DMS153 (cell line): ENCODE measurements at places on chromosomes 13 and 19.

- DNase-seq, result no peak
These were observed 19.2 kb downstream of the SBNO2 start for GRCh38 chr19:1154731-1155351.

DNA sequence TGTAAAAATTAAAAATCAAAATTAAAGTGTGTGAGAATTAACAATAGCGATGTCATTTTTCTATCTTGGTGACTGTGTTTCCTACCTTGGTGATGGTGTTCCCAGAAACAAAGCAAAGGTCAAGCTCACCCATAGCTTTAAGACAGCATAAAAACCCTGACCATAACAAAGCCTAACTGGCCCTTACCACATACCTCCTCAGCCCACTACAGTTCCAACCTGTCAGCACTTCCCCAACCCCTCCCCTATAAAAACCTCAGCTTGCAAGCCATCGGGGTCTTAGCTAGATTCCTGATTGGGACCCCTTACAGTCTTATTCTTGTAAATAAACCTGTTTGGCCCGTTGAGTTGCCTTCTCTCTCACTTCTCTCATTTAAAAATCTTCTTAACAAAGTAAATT is 484.4 kb upstream of the PCDH20 start:
- no peak for DNase-seq

- DNase-seq, result peak; percentile 36
These were observed 883 bp downstream of the NPHS1 start for GRCh38 chr19:35851213-35852028.

DNA sequence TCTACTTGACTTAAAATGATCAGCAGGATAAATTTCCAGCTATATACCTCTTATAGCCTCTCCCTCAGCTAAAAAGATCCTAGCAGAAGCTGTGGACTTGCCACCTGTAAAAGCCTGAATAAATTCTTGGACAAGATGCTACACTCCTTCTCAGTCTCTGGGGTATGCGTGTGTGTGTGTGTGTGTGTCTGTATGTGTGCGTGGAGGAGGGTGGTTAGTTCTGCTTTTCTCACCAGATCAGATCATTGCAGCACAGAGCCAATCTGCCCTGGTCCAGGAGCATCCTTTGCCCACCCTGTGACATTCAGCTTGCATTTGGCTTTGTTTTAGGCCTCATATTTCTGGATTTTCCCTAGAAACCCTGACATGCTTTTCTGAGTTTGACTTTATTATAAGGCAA is 438.3 kb downstream of the RFC3 start:
- no peak for DNase-seq
